ENCODE measurements at places on chromosomes 3 and 15.

DNA sequence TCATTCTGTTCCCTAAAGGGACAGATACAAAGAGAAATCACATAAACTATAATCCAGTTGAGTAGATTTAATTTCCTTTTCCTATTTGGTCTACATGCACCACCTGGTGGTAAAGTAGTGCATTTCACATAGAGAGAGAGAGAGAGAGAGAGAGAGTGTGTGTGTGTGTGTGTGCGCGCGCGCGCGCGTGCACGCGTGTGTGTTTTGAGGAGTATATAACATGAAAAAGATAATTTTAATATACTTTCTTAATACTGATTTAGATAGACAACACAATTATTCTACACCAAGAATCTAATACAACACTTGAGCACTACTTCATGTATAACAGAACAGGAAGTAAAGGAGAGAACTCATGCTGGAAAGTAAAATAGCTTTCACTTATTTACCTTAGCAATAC lies 1.1 kb upstream of the FGF7 start:
- peak; percentile 1 for DNase-seq

- DNase-seq: no peak
Observed at GRCh38 chr3:107657971-107658370, 135.2 kb downstream of the BBX start.

DNA sequence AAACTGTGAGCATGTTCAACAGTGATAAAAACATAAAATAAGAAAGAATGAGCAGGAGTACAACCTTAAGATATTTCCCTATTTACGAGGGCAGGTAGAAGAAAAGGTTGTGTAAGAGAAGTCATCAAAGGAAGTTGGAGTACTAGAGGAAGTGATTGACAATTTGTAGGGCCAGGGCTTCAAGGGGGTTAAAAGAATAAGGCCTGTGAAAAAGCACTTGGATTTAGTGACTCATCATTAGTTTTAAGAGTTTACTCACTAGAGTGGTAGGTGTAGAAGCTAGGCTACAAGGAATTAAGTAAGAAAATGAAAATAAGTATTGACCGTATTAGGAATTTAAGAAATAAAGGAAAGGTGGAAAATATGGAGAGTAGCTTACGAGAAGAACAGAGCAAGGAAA lies 23.6 kb downstream of the KCNMB3 start:
- no peak for DNase-seq

DNA sequence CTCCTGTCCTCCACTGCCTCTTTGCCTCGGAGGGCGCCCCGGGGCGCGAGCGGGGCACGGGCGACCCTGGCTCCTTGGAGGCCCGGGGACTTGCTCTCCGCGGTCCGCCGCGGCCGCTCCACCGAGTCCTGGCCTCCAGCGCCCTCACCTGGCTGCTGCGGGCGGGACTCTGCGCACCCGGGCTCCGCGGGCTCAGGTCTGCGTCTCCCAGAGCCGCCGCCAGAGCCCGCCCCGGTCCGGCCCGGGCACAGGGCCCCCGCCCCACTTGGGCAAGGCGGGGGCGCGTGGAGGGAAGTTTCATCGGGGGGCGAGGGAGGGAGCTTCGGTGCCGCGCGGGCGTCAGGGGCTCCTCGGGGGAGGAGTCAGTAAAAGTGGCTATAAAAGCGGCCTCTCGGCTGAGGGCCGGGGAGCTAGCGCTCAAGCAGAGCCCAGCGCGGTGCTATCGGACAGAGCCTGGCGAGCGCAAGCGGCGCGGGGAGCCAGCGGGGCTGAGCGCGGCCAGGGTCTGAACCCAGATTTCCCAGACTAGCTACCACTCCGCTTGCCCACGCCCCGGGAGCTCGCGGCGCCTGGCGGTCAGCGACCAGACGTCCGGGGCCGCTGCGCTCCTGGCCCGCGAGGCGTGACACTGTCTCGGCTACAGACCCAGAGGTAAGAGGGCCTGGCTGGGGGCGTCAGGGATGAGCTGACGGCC lies at the start of gene CEMIP:
TSS of gene CEMIP (plus strand) at position 407 of the 694 bp plus-strand sequence. CDS start 94,510 bp downstream, outside the sequence.
- DNase-seq: peak; percentile 47

DNA sequence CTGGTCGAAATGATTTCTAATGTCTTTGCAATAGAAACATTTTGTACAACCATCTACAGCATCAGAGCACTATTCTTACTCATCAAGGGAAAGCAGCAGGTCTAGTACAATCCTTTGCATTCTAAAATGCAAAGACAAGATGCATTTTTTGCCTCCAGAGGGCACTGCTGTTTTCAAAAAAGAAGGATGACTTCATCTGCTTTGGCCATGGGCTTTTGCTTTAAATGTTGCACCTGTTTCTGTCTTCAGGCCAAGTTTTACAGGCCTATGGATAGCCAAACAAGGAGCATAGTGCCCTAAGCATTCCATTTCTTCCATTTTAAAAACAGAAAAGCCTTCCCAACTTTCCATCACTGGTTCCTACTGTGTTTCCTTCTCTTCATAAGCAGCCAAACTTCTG lies 3.4 kb downstream of the PARP9 start:
- DNase-seq: peak; percentile 52

DNA sequence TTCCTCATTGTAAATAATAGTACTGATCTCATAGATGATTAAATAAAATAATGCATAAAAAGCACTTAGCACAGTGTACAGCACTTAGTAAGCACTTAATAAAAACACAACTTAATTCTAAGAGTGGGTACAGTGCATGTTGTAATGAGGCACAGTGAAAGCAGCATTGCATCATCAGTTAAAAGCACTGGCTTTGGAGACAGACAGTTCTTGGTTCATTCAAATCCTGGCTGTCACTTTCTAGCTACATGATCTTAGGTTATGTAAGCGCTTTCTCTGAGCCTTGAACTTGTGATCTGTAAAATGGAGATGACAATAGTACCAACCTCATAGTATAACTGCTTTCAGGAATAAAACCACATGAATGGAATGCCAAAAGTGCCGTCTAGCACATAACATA lies 151.5 kb downstream of the DPH6 start:
- DNase-seq: no peak

DNA sequence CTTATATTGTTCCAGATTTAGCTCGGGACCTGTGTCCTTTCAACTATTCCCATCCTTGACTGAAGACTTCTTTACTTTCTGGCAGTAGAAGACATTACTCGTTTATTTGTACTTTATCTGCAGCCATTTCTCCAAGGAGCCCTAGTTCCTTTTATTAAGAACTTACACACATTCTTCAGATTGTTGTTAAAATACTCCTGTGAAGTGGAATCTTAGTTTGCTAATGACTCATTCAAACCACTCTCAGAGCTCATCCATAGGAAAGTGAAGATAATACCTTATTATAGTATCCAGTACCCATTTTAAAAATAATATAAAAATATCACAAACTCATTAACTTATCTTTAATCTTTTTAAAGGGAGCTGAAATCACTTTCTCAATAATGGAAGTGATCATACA lies 63.5 kb downstream of the C3orf70 start:
- no peak for DNase-seq

GRCh38 chr15:58019503-58020376 lies 45.8 kb downstream of the ALDH1A2 start:
- DNase-seq: no peak

- no peak for DNase-seq
Observed at GRCh38 chr15:80489030-80489594, 84.9 kb downstream of the ARNT2 start.

- DNase-seq: no peak
Observed at GRCh38 chr15:75836959-75837334, 6.3 kb upstream of the UBE2Q2 start.

DNA sequence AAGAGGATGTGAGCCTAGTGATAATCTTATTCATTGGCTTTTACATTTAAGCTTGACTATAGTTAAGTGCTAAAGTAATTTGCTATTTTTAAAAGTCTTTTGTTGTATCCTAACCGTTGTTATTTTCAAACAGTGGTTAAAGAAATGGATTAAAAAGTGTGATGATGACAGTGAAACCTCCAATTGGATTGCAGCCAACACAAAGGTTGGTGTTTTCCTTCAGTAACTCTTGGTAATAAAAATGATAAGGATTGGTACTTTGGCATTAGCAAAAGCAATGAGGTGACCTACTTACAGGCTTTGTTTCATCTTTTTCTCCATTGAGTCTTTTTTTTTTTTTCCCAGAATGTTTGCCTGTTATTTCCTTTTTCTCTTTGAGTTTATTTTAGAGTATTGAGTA lies 87.5 kb upstream of the GOLGA6B start:
- DNase-seq: no peak

DNA sequence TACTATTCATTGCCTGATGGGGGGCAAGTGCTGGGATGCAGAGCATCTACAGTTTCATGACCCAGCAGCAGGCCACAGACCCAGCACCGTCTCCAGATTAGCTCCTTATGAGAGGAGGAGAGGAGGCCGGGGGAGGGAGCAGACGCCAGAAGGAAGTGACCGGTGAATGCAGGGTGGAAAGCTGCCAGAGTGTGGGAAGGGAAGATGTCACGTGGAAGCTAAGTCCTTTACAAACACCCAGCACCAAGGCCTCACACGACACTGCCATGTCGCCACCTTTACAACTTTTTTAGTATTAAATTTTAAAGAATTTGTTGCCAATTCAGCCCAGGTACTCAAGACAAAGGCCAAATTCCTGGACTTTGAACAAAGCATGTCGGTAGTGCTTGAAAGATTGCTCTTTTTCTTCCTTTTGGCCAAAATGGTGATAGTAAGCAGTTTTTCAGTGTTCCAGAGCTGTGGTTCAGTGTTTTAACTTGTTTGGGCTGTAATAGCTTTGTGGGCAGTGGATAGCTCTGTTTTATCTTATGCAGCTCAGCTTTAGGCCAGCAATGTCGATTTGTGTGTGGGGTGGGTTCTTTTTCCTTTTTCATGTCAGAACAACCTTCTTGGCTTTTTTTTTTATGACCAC lies 58.2 kb downstream of the ZBTB38 start:
- no peak for DNase-seq

- DNase-seq: no peak
Observed at GRCh38 chr3:124396339-124396950, 333.8 kb upstream of the UMPS start.

DNA sequence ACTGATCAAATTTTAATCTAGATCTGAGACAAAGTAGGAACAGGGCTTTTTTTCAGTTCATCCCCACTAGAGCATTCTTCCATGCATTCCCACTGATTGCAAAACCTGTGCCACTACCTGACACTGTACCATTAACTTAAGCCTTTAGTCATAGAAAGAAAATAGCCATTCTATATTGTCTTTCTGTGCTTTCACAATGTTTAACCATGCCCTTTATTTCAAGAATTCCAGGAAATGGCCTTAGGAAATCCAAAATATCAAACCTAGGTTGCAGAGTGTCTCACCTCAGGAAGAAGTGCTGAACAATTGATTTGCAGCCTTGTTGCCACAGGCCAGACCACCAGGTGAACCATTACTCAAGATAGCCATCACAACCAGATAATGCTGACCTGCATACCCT lies 56.2 kb upstream of the TGFBR2 start:
- no peak for DNase-seq

DNA sequence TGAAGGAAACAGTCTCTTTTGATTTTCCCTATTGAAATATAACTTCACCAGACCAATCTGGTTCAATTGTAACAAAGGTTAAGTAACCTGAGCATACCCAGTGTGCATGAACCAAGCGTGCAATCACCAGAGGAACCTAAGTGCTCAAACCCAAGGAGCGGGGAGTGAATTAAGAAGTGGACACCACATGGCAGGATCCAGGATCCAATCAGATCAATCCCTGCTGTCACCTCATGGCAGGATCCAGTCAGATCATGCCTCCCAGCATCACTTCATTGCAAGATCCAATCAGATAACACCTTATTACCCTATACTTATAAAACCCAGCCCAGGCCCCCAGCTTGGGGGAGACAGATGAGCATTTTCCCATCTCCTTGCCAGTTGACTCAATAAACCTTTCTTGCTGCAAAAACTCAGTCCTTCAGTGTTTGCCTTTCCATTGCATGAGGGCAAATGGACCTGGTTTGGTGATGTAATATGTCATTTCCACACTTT lies 38.9 kb upstream of the RNU6-1 start:
- no peak for DNase-seq

DNA sequence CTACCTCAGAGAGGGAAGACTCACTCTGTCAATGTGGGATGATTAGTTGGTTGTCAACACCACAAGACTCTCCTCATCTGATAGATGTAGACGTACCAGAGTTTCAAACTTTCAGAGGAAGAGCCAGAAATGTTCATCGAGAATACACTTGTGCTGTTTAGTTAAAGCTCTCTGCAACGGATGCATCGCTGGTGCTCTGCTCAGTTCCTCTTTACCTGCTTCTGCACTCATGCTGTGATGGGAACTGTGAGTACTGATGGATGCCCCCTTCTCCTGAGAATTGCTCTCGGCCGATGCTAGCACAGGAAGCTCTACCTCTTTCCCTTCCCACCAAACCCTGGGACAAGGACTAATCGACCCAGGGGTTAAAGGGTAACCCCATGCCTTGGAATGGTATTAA lies 51.8 kb upstream of the CCDC54 start:
- DNase-seq: no peak

GRCh38 chr15:67569668-67570067 lies 27.2 kb downstream of the MAP2K5 start:
- no peak for DNase-seq

DNA sequence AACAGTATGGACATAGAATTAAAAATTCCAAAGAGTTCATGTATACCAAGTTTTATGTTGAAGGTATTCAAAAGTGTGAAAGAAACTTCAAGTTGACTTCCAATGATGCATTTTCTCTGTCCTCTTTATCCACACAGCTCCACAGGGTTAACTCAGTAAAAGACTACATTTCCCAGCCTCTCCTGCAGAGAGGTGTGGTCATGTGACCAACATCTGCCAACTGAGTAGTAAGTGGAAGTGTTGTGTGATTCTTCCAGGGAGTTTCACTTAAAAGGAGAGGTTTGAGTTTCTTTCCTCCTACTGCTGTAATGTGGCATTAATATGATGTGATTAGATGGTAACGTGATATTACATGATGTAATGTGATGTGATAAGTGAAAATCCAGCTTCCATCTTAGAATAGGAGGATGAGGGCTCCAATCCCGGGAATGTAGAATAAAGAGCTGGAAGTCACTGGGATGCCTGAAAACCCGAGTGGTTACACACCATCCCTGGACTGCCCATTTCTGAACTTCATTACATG lies 280.6 kb downstream of the ARRDC4 start:
- no peak for DNase-seq

DNA sequence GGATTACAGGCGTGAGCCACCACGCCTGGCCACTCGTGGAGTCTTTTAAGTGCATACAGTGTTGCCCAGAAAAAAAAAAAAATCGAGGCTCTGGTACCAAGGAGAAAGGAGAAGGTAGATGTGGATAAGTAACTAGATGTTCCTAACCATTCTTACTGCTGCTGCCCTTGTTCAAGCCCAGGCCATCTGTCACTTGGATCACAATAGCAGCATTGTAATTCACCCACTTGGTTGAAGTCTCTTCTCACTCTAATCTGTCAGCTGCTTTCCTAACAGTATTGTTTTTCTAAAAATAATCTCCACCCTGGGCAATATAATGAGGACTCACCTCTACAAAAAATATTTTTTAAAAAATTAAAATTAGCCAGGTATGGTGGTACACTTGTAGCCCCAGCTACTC lies 58.0 kb upstream of the CRTC3 start:
- DNase-seq: no peak

- no peak for DNase-seq
Observed at GRCh38 chr15:34987609-34988026, 469 bp downstream of the ZNF770 start.
